SW 1271 (cell line): ENCODE measurements at places on chromosomes 1 and 21.

DNA sequence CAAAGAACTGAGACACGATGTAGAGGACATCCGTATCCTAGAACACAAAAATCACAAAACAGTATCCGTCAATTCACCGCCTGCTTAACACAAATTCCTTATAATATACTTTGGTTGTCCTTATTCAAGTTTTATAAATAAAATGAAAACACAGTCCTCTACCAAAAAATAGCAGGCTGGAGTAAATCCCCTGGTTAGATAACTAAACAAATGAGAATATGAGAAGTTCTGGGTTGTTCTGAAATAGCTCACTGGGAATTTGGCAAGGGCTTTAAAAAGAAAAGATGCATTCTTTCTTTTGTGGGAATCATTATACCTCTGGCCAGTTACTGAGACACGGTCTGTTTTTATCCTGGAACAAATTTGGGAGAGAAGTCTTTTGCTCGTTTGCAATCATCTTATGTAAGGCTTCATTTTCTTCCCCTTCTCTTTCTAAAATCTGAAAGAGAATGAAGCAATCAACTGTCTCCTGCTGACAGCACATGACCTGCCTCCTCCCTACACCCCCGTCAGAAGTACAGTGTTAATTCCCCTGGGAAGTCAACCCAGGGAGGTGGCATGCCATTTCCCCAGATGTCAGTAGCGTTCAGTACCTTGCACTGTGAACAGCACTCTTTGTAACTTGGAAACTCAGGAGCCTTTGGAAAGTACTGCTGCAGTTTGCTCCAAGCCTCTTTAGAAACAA, 37.1 kb upstream of the RAP1GAP start:
- no peak for DNase-seq

- DNase-seq, result peak; percentile 12
Measured at GRCh38 chr1:47317841-47318240, 3.9 kb upstream of the STIL start.

- no peak for DNase-seq
Measured at GRCh38 chr1:221309723-221310122, 430.5 kb downstream of the HLX start.

DNA sequence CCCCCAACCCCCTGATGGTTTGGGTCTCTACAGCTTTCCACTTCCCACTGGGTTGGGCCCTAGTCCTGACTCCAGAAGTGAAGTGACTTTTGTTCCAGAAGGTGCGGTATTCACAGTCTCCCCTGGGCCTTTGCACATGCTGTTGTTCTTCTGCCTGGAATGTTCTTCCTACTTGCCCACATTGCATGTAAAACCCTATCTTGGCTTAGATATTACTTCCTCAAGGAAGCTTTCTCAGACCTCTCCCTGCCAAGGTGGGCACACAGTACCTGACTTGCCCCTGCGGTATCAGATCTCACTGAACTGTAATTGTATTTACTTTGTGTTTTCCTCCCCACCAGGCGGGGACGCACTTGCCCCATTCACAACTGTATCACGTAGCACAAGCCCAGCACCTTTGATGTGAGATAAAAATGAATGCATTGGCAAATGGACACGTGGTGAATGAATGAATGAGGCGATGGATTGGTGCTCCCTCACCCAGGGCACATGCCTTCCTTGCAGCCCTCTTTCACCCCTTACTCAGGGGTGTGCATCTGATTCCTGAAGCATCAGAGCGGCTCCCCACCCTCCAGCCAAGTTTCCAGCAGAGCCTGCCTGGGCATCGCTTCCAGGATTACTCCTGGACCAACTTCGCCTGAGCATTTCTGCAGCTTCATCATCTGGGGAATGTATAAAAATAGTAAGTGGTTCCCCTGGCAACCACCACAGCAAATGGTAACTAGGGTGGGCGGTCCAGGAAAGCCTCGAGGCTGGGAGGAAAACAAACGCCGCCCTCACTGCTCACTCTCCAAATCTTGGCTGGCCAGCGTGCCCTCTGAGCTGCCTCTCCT, 19.8 kb downstream of the NENF start:
- no peak for DNase-seq

DNA sequence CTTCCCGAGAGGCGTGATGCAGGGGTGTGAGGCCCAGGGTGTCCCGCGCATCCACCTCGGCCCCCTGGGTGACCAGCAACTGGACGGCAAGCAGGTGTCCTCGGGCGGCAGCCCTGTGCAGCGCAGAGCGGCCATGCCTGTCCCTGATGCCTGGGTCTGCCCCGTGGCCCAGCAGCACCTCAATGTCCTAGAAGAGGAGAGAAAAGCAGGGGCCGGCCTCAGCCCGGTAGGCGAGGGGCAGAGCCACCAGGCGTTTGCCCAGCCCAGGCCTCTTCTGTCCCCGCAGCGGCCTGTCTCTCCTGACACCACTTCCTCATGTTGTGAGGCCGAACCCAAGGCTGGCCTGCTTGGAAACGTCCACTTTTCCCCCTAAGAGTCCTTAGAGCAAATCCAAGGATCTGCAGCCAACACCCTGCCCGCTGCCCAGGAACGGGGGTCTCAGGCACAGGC, 1.7 kb downstream of the ANKRD65 start:
- no peak for DNase-seq

- no peak for DNase-seq
Measured at GRCh38 chr1:233624289-233624688, 10.4 kb downstream of the KCNK1 start.

GRCh38 chr1:196400478-196401451, 207.5 kb downstream of the KCNT2 start:
- no peak for DNase-seq

DNA sequence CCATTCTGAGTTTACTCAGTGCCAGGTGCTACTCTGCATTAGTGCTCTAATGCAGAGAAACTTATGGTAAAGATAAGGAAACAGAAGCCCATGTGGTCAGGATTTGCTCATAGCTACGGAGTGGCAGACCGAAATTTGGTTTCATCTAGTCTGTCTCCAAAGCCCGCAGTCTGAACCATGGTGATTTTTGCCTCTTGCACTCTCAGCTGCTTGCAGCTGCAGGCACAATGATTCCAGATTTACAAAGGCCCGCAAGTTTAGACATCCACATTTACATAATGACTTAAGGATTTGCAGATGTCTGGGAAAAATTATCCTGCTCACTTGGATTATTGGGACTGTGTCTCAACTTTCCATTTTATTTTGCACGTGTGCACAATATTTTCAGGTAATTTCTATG, 161.3 kb upstream of the KCNJ6 start:
- DNase-seq, result no peak

DNA sequence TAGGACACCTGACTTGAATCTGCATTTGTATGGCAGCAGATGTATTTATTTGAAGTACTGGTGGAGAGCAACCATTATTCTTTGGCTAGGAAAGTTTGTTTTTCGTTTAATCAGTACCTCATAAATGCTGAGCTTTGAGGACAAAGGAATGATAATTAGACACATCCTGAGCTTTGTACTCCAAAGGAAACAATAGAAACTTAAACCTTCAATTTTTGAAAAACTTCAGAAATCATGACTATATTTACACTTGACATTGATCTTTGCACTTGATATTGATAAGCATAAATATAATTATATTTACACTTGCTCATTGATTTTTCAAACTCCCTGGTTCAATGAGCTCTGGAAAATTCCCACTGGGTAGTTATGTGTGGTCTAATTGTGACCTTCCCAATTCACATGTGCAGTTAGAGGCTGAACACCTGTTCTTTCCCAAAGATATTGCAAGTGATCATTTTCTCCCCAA, 10.7 kb downstream of the PATJ start:
- DNase-seq, result no peak

DNA sequence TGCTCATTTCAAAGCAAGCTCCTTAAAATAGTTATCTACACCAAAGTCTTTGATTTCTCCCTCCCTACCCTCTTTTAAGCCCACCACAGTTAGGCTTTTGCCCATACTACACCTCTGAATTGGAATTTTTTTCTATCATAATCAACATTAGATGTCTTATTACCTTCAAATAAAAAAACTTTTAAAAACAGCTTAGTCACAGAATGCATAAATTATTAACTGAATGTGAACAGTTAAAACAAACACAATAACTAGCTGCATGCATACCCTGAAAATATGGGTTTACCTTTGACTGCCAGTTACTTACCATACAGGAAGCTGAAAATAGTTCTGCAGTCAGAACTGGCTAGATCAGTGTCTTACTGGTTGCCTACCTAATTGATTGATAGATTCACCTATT, 210.9 kb downstream of the TGFB2 start:
- no peak for DNase-seq

DNA sequence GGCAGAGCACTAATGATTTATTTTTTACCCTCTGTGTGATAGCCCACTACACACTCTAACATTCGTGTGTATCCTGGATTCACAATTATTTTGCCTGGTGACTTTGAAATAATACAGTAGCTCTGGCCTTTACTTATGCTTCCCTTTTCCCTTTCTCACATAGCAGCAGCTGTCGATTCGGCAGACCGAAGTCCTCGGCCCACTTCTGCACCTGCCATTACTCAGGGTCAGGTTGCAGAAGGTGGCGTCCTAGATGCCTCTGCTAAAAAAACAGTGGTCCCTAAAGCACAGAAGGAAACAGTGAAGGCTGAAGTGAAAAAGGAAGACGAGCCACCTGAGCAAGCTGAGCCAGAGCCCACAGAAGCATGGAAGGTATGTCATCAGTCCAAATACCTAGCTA, 70.8 kb downstream of the TMEM200B start:
- no peak for DNase-seq

- DNase-seq, result no peak
Measured at GRCh38 chr1:24021403-24022266, 41.5 kb upstream of the SRSF10 start.

DNA sequence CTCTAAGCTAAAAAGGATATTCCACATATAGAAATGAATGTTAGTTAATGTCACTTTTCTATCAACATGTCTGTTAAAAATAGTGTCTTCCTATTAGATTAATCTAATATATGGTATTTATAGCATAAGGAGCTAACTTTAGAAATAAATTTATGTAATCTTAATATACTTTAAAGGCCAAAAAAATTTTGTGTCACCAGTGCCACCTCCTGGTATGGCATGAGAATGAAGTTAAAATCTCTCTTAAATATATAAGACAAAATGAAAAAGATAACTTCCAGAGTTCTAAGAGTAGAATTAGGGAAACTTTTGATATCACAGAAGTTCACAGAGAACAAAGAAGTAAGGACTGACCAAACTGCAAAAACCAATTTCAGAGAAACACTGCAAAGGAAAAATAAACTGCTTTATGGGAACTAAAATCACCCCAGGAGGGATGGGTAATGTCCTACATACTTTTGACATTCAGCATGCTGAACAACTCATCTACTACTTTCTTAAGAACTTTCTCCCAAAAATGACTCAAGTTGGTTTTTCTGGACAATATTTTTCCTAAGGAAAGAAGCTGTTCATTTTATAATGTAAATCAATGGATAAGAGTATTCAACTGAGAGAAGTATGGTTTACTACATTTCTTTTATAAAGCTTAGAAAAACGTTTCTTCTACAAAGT, 82.8 kb downstream of the TRIM33 start:
- DNase-seq, result no peak

GRCh38 chr1:207239874-207240273, 81.6 kb upstream of the CD55 start:
- DNase-seq, result no peak

GRCh38 chr1:10685196-10685807, 111.1 kb downstream of the CASZ1 start:
- DNase-seq, result no peak

DNA sequence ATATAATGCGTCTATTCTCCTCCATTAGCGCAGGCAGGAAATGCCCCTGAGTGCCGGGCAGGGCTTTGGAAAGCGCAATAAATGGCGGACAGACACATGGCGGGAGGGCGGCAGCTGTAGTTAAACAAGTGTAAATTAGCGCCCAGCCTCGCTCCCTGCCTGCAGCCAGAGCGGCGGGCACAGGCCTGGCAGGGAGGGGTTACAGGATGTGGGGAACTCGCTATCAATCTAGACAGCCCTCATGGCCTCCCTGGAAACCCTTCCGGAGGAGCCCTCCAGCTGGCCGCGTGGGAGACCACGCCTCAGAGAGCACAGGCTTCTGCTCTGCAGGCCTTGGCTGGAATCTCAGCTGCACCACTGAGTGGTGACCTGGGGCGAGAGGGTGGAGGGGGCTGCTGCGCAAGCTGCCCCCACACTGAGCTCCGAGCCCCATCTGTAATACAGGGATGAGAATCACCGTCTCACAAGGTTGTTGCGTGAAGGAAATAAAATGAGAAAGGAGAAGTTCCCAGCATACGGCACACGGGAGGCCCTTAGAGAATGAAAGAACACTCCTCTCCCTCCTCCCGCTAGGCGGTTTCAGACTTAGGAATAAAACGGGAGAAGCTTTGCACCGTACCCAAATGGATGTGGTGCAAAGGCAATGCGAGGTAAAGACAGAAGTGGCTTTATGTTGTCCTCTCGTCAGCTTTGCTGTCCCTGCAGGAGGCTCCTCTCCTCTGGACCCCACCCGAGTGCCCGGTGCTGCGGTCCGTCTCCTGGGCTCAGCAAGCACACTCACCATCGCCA, 167.2 kb upstream of the POU3F1 start:
- DNase-seq, result no peak

DNA sequence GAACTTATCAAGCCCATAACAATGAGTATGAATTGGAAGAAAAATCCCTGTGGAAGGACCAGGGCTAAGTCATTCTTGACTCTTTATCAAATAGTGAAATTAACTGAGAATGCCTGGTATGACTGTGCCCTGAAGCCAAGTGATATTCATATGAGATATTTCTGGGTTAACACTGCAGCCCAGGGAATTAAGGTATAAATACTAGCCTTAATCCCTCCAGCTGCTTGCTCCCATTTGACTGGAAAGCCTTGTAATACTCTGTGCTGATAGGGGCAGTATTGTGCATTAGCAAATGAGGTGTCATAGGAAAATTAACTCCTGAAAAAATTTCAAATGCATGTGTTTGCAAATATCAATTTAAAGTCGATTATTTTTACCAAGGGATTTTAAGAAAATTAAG, 568.8 kb downstream of the LMO4 start:
- DNase-seq, result no peak

DNA sequence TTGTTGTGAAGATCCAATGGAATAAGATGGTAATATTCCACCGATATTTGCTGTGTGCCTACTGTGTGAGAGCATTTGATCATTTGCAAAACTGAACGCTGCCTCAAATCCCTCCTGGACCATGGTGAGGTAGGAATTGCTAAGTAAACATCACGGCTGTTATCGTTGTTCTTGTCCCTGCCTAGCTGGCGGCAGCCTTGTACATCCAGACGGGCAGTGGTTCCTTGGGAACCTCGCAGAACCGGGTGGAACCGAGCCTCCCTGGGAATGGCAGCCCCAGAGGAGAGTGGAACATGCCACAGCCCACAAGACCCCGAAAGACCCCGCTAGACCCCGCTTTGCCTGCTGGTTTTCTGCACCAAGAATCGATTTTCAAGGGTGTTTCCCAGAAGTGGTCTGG, 60.9 kb downstream of the TAS1R2 start:
- no peak for DNase-seq
